ENCODE measurements at places on chromosomes 4 and X.

GRCh38 chrX:124895947-124896346 is 423.7 kb upstream of the TEX13C start:
- no peak for DNase-seq

DNA sequence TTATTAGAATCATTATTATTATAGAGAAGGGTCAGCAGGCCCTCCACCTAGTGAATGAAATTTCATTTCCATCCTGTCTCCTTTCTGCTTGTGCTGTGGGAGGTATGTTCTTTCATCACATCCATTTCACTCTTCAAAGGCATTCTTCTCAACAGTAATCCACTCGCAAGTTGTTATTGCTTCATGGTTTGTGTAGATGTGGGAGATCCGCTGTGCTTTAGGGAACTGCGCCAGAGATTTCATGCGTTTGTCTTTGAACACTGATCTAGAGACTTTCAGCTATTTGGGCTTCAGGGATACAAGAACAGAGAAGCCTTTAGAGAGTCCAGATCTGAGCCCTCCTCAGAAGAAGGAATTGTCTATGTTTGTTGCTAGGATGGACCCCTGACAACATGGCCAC is 53.5 kb upstream of the PUDP start:
- DNase-seq, result no peak

DNA sequence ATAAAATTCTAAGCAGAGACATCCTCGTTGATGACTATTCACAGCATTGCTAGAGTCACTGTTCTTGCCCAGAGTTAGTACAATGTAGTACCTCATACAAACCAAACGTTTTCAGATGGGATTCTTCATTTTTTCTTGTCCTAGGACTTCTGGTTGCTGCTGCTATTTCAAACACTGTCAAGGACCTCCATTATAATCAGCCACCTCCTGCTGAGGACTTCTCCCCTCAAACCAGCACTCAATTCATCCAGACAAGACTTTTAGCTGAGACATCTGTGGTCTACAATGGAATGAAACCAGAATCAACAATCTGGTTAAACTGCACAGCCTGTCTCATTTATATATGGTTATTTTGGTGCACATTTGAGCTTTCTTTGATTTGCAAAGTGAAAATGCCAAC is 1008.8 kb downstream of the STPG2 start:
- no peak for DNase-seq

DNA sequence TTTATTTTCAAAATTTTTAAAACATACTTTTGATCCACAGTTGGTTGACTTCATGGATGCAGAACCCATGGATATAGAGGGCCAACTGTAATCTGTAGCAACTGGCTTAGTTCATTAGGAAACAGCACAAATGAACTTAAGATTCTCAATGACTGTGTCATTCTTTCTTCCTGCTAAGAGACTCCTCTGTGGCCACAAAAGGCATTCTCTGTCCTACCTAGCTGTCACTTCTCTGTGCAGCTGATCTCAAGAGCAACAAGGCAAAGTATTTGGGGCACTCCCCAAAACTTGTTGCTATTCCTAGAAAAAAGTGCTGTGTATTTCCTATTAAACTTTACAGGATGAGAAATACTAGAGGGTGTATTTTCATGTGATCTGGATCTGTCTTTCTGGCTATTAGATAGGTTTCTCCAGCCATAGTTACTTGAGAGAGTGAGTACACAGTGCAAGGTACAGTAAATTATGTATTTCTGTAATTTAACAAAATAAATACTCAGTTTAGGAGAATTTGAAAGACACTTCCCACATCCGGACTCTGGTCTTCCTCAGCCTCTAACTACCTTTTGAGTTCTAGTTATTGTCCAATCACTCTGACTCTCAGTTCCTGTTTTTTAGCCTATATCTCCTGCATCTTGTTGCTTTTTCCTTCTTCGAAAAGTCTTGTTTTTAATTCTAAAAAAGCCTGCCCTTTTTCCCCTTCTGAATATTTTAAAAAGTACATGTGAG is 21.8 kb downstream of the TLR2 start:
- DNase-seq, result no peak

DNA sequence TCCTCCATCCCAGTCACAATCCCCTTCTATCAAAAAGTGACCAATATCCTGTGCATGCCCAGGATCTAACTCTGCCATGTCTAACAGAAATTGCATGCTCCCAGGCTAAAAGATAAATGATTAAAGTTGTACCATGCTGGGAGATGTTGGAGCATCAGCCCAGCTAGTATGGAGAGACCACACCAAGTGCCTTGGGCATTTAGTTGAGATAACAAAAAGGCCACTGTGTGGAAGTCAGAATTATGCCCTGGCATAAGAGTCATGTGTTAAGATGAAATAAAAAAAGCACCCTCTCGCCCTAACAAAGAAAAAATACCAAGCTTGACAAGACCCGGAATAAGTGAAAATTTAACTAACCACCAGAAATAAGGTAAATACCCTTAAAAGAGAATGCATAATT is 155.9 kb upstream of the CENPE start:
- DNase-seq, result no peak

DNA sequence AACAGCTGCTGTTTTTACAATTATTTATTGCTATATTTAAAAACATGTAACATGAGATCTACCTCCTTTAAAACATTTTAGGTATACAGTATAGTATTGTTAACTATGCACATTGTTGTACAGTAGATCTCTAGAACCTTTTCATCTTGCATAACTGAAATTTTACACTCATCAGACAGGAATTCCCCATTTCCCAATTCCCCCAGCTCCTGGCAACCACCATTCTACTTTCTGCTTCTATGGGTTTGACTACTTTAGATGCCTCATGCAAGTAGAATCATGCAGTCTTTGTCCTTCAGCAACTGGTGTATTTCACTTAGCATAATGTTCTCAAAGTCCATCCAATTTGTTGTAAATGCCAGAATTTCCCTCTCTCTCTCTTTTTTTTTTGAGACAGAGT is 9.7 kb upstream of the LSM6 start:
- DNase-seq, result no peak

- no peak for DNase-seq
Measured at GRCh38 chr4:2829933-2830451, 13.7 kb upstream of the ADD1 start.

- DNase-seq, result no peak
Measured at GRCh38 chr4:170736710-170737109, 647.0 kb upstream of the AADAT start.

DNA sequence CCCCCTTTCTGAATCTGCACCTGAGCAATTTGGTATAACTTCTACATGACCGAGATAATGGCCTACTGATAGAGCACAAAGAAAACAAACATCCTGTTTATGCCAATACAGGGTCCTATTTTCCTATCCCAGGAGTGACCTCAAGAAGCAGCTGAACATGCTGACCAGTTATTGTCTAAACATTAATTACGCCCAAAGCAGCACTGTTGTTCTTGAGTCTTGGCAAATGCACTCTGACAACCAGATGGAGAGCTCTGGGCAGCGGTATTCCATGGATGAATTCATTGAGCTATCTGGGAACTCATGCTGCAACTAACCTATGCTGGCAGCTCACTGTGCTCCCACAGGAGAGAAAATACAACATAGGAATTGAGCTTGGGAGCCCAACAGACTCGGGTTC is 52.6 kb downstream of the PCYT1B start:
- DNase-seq, result no peak

- DNase-seq, result no peak
Measured at GRCh38 chr4:124179506-124180186, 532.9 kb downstream of the ANKRD50 start.

- peak; percentile 12 for DNase-seq
Measured at GRCh38 chrX:130330706-130331105, 9.0 kb upstream of the SLC25A14 start.

GRCh38 chr4:159232465-159233106 is 129.7 kb downstream of the RAPGEF2 start:
- DNase-seq, result no peak

GRCh38 chr4:123415977-123416376 is 19.4 kb downstream of the SPRY1 start:
- DNase-seq, result no peak

DNA sequence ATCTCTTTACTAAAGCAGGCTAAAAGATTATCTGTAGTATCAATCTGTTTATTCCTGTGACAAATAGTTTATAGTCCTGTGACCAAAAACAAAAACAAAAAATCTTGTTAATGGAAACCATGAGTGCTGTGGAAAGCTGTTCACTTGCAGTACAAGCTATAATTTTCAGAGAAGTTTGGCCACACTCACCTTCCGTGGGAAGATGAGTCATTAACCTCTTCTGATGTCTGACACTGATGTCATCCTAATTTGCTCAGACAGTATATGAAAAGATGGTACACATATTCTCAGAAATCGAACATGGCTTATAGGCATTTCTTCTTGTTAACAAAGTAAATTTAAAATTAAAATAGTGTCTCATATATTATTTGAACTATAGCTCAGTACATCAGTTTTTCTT is 19.9 kb upstream of the ENPP6 start:
- no peak for DNase-seq

GRCh38 chrX:109873983-109874382 is 128.9 kb upstream of the TMEM164 start:
- DNase-seq, result no peak

GRCh38 chr4:76058888-76059426 is 15.6 kb upstream of the ART3 start:
- DNase-seq, result no peak

DNA sequence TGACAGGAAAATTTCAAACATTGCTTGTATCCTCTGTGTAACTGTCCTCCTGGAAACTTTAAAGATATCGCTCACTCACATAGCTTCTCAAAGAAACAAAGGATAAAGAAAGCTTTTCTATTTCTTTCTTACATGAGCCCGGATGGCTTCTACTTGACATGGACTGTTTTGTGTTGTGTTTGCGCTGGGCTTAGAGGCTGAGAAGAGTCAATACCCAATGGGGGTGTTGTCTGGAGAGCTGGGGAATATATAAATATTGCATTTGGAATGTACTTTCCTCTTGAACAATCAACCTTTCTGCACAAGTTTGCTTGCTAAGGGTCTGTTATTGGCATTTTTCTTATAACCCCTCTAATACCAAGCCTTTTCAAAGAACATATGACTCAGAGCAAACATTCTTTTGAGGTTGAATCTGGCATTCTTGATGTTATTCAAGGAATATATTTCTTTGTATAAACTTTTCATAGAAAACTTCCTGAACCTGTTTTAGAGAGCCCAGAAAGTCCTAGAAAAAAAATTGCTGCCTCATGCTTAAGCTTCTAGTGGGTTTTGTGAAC is 331.9 kb downstream of the PACRGL start:
- no peak for DNase-seq

DNA sequence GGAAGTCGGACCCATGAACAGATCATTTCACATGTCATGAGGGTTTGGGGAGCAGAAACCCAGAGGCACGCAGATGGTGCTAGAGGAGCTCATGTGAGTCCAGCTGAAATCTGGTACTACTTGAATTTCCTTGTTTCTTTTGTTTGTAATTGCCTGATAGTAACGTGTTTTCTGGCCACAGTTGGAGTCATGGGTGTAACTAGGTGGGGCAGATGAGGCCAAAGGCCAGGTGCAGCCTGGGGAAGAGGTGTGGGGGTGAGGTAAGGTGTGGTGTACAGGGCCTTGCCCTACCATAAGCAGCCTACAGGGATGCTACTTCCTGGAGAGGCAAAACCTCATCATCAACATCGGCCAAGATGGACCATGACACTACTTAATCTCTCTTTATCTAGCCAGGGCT is 271.4 kb downstream of the PTTG2 start:
- DNase-seq, result no peak

- DNase-seq, result no peak
Measured at GRCh38 chr4:21699446-21699845, 249.1 kb downstream of the KCNIP4 start.

DNA sequence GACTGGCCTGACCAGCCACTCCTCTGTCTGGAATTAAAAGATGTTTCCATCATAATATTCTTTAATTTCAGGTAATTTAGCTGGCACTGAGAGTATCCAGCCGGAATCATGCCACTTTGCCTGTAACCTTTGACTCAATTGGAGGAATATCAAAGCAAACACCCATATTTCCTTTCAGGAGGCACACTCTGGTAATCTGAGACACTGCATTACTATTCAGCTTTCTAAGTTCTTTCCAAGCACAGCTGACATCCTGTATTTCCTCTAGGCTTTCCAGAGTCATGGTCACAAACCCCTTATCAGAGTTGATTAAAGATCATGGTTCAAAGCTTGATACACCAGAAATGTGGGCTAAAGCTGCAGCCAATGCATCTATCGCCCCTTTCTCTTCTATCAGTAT is 29.3 kb downstream of the INTS12 start:
- DNase-seq, result no peak

DNA sequence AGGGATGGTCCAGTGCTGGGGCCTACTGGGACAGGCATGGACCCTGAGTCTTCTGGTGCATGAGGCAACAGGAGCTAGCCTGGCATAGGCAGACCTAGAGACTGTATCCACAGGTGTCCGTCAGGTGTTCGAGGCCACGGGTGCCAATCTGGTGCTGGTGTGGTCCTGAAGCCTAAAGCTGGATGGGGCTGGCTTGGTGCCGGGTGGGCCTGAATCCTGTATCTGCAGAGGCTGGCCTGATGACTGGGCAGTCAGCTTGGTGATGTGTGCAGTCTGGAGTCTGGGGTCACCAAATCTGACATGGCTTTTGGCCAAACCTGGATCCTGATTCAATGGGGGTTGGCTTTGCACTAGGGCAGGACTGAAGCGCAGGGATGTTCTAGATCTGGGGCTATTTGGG is 269.8 kb upstream of the GRIA3 start:
- DNase-seq, result no peak

GRCh38 chr4:24657768-24658617 is 73.6 kb upstream of the DHX15 start:
- DNase-seq, result no peak

DNA sequence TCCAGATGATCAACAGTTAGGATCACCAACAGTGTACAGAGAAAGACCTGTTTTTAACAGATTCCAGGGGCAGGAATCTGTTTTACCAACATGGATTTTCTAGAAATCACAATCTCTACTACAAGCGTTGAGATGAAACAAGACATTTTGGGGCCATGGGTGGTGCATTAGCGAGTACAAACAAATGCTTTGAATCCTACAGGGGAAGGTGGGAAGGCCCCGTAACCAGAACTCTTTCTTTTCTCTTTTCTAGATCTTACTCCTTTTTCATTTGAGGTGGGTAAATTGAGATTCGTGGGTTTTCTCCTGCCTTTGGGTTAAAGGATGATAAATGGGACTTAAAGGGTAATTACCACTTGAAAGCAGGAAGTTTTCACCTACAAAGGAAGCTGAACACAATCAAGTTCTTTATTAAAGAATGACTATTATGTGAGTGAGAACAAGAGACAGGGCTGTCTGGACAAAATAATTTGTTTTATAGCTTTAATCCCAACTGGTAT is 189.9 kb upstream of the ANXA3 start:
- DNase-seq, result no peak

Data from SHP77 (cell line).